Fibroblast of skin of abdomen (primary cell): ENCODE measurements at places on chromosomes 1 and 21.

- DNase-seq = no peak
Observed at GRCh38 chr1:52603630-52604029, 1.5 kb downstream of the GPX7 start.

- peak; percentile 79 for DNase-seq
Observed at GRCh38 chr1:21251773-21252471, 38.3 kb downstream of the ECE1 start.

DNA sequence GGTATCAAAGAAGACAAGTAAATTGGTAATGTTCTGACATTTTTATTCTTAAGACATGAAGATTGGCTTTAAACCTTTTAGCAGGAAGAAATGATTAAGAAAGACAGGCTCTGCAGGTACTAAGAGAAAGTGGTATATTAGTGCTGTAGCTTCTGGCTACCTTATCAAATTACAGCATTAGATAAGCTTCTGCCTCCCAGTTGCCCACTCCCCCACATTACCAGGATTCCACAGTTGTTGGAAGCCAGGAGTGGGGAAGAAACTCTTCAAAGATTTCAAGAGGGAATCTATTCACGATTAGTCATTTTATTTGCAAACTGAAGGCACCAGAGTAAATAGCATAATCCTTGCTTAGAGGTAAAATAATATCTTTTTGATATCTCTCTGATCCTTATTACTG, 274.9 kb downstream of the LMO4 start:
- DNase-seq = no peak

DNA sequence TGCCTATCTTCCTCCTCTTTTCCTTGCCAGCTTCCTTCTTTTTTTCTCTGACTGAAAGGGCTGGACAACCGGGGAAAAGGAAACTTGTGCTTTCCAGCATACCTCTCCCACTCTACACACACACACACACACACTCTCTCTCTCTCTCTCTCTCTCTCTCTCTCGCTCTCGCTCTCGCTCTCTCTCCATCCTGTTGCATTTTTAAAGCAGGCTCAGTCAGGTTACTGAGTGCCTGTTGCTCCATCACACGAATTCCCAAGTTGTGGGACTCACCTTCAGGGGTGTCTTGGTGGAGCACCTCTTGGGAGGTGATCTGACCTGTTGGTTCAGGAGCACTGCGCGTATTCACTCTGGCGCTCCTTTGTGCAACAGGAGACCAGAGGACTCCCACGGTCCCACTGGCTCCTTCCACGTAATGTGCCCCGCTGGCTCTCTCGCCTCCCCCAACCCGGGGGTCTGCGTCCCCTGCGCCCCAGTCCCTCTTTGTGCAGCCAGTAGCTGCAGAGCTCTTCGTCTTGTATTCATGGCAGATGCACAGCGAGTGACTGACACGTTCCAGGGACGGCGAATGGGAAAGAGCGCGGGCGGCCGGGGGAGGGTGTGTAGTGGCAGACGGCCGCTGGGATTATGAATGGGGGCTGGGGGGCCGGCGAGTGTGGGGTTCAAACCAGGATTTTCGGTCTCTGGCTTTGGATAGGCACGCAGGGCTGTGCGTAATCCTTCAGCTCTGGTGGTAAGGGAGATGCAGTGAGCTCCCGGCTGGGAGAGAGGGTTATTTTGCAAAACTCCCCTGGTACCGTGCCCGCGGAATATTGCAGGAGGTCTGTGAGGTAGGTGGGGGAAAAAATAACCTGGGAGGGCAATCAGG, 660 bp upstream of the PDE4B start:
- no peak for DNase-seq

GRCh38 chr21:41665766-41666595, 100.9 kb downstream of the RIPK4 start:
- no peak for DNase-seq

- no peak for DNase-seq
Observed at GRCh38 chr1:82612986-82613385, 812.3 kb downstream of the ADGRL2 start.

DNA sequence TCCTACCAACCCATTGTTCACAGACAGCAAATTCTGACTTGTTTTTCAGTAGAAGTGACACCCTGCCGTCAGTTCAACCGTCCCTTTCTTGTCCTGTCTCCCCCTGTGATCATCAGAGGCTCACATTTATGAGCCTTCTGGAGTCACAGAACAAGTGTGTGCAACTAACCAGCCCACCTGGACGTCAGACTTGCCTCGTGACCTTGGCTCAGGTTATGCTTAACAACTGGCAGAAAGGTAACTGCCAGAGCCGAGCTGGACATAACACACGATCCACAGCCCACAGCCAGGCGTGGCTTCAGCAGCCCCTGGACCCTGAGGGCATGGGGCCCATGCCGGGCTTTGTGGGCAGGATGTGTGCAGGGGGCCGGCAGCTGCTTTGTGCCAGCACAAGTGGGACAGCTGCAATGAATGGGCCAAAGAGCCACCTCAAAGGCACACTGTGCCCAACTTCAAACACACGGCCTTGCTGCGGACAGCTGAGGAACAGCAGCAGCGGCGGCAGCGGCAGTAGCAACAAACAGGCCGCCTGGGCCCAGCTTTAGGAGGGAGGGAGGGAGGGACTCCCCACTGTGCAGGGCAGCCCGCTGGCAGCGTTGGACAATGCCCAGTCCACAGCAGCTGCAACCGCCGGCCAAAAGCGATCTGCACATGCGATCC, 103.9 kb downstream of the ZBTB18 start:
- DNase-seq = no peak

DNA sequence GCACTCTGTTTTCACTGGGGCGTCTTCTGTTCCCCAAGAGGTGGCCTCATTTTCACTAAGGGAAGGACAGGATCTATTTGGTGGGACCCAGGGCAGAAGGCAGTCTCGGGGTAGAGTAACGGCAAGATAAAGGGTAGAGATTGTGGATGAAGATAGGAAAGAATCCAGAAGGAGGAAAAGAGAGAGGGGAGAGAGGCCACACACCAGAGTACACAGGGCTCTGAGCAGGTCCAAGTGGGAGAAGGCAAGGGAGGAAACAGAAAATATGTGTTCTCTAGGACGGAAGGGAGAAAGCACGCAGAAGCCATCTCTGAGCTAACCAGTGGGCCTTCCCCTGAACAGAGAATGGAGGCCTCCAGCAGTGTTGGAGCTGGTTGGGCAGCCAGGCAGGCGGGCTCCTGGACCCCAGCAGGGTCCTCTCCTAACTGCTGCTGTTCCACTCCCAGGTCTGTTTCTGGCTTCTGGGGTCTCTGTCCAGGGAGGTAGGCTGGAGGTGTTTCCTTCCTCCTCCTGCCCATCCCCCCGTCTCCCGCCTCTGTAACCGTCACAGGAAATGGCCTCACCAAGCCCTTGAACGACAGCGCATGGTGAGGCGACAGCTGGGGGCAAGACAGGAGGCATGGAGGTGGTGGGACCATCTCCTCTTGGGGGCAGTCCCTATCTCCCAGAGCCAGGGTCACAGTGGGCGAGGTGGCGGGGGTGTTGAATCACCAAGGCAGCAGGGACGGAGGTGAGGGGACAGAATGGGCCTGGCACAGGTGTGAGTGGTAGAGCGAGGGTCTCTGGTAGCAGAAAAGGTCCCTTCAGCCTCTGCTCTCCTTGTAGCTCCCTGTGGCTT, 649 bp downstream of the PTPN7 start:
- DNase-seq = no peak

DNA sequence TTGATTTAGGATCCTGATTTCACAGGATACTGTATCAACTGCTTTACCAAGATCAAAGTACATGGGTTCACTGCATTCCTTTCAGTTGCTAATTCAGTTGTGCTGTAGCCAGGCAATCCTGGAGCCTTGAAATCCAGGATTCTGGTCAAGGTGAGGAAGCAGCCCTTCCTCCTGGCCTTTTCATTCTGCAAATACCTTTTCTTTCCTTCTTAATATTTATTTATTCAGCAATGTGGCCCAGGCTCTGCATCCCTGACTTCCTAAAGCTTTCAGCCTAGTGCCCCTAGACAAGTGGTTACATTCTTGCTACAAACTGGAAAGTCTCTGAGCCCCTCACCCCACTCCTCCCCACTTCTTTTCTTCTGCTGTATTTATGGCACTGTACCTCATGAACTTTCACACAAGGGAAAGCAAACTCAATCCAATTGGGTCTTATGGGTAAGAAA, 16.2 kb downstream of the LRRC8D start:
- no peak for DNase-seq

GRCh38 chr21:43667191-43667904, 8.0 kb downstream of the RRP1B start:
- peak; percentile 51 for DNase-seq

DNA sequence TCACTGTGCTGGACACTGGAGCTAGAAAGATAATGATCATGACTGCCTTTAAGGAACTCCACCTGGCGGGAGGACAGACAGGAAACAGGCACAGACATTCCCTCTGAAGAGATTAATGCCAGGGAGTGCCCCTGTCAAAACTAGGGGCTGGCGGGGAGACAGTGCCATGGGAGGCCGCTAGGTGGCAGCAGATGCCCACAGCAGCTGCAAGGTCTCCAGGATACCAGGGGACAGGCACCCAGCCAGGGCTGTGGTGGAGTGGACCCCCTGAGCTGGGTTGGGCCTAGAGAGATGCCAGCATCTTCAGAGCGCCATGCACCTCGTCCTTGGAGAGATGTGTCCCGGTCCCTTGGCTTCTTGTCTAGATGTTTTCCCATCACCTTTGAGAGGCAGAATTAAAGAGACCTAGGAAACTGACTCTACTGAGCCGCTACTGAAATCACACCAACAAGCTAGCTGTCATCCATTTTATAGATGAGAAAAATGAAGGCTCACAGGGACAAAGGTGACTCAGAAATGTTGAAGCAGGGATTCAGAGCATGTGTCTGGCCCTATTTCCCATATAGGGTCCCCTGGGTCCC, 3.6 kb downstream of the REN start:
- DNase-seq = peak; percentile 68

DNA sequence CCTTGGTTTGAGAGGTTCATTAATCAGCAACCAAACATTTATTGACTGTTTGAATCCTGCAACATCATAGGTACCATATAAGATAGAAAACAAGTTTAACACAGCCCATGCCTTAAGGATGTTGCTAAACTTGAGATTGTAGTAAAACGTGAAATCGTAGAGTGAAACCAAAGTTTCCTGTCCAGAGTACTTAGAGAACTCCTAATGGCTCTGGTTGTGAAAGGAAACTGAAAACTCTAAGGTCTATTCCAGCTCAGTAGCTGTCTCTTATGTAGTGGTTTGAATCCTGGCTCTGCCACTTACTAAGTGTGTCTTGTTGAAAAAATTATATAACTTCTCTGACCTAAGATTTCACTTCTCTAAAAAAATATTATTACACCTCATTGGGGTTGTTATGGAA, 310.9 kb downstream of the NTNG1 start:
- DNase-seq = no peak

GRCh38 chr1:2643414-2644077, 10.7 kb upstream of the MMEL1 start:
- no peak for DNase-seq

DNA sequence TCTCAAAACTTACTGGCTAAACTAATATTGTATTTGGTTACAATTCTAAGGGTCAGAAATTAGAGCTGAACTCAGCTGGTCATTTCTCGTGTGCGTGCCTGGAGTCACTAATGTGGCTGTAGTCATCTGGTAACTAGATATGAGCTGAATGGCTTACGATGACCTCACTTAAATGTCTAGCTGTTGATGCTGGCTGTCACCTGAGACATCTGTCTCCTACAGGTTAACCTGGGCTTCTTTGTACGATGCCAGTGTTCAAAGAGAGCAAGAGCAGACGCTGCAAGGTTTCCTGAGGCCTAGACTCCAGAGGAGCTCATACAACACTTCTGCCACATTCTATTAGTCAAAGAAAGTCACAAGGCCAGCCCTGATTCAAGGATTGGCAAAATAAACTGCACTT, 17.1 kb upstream of the ALG6 start:
- no peak for DNase-seq

DNA sequence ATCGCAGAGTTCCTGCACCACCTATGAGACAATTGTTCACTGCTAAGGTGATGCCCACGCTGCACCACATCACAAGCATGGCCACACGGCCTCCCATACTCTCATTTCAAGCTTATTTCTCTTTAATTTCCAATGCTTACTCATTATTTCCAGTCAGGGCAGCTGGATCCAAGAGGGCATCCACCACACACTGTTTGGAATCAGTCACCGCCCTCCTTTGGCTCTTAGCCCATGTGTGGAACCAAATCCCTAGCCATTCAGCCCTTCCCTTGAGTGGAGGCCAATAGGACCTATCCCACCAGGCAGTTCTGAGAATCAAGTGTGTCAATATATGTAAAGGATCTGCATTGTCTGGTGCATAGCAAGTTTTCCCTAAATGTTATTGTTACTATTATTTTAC, 26.3 kb upstream of the PALMD start:
- DNase-seq = no peak

GRCh38 chr1:90291431-90292216, 296.7 kb downstream of the ZNF326 start:
- peak; percentile 25 for DNase-seq

- DNase-seq = no peak
Observed at GRCh38 chr1:43935711-43936427, 2.3 kb downstream of the ARTN start.

DNA sequence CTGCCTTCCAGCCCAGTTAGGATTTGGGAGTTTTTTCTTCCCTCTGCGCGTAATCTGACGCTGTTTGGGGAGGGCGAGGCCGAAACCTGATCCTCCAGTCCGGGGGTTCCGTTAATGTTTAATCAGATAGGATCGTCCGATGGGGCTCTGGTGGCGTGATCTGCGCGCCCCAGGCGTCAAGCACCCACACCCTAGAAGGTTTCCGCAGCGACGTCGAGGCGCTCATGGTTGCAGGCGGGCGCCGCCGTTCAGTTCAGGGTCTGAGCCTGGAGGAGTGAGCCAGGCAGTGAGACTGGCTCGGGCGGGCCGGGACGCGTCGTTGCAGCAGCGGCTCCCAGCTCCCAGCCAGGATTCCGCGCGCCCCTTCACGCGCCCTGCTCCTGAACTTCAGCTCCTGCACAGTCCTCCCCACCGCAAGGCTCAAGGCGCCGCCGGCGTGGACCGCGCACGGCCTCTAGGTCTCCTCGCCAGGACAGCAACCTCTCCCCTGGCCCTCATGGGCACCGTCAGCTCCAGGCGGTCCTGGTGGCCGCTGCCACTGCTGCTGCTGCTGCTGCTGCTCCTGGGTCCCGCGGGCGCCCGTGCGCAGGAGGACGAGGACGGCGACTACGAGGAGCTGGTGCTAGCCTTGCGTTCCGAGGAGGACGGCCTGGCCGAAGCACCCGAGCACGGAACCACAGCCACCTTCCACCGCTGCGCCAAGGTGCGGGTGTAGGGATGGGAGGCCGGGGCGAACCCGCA, at the start of gene PCSK9:
Gene PCSK9 (plus strand): TSS at position 207 of the 741 bp plus-strand sequence. CDS start 290 bp downstream, at position 497.
- DNase-seq = no peak

DNA sequence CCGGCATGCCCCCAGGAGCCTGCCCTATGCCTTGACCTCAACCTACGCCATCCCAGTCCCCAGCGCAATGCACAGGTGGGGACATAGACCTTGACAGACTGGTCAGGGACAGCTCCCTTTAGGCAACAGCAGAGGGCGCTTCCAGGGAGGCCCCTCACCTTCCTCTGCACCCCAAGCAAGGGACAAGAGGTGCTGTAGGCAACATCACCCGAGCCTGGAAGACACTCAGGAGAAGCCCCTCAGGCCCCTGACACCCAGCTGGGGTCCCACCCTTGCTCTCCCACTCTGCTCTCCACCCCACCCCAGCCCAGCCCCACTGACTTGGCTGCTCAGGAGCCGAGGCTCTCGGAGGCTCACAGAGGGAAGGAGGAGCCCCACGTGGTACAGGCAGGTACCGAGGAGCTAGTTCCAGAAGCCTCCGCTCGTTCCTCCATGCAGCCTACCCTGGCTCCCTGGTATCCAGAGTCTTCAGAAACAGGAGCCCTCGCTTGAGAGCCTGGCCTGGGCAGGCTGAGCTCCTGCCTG, 2.4 kb upstream of the WNT3A start:
- DNase-seq = no peak

- no peak for DNase-seq
Observed at GRCh38 chr1:155254714-155255242, 505 bp downstream of the ENTREP3 start.

GRCh38 chr1:27513958-27514357, 24.0 kb upstream of the WASF2 start:
- DNase-seq = no peak
